Right cardiac atrium (tissue), 5 donors: ENCODE measurements at places on chromosomes 4 and X.

GRCh38 chr4:7254736-7255487 lies 62.6 kb downstream of the SORCS2 start:
- DNase-seq = no peak

- DNase-seq = no peak
Measured at GRCh38 chrX:111007238-111007637, 88.8 kb upstream of the PAK3 start.

DNA sequence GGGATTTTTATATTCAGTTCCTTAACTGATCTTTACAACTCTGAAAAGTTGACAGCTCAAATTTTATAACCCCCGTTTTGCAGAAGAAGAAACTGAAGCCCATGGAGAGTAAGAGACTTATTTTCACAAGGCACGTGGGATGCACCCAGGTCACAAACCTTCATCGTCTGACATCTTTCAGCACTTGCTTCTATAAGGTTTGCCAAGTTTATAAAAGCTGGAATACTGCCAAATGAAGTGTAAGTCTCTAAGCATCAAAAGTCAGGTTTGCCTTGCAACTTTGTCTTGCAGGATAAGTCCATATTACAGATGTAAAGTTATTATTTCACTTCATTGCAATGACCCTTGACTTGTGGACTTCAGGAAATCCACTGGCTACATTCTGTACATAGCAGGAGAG lies 6.3 kb upstream of the KCNIP4 start:
- DNase-seq = no peak

- no peak for DNase-seq
Measured at GRCh38 chr4:101126059-101126458, 221.3 kb downstream of the PPP3CA start.

GRCh38 chrX:72121383-72121782 lies 10.3 kb downstream of the RTL5 start:
- peak; percentile 86 for DNase-seq

GRCh38 chrX:10106806-10107205 lies 50.0 kb upstream of the CLCN4 start:
- DNase-seq = no peak

- DNase-seq = no peak
Measured at GRCh38 chr4:31557437-31557836, 837.3 kb downstream of the PCDH7 start.

GRCh38 chrX:153526042-153526441 lies 8.6 kb downstream of the ATP2B3 start:
- DNase-seq = no peak

DNA sequence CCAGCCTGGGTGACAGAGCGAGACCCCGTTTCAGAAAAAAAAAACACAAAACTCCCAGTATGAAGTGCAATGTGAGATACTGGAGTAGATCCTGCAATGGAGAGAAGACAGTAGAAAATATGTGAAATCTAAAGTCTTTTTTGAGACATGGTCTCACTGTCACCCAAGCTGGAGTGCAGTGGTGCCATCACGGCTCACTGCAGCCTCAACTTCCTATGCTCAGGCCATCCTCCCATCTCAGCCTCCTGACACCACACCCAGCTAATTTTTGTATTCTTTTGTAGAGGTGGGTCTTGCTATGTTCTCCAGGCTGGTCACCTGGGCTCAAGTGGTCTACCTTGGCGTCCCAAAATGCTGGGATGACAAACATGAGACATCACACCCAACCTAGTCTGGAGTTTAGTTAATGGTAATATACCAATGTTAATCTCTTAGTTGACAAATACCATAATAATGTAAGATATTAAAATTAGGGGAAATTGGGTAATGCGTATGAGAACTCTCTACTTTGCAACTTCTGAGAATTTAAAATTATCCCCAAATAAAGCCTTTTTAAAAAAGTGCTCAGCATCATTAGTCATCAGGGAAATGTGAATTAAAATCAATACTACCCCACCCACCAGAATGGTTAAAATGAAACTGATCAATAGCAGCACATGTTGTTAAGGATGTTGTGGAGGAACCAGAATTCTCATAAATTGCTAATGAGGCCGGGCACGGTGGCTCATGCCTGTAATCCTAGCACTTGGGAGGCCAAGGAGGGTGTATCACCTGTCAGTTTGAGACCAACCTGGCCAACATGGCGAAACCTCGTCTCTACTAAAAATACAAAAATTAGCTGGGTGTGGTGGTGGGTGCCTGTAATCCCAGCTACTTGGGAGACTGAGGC lies 15.0 kb downstream of the RBMX start:
- DNase-seq = no peak

DNA sequence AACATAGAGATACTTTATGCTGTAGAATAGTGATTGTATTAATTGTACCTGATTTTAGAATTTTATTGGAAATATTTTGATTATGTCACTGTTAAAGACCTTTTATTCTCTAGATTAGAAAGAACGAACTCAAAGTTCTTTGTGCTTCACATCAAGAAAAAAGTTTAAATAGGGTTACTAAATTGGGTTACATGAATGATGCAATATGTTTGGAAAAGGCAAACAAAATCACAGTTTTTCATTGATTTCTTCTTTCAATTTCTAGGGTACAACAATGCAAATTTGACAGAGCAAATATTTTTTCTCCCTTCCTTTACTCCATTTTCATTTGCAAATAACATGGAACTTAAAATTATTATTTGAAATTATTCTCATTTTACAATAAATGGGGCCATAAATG lies 24.0 kb upstream of the ANKRD50 start:
- DNase-seq = no peak

- no peak for DNase-seq
Measured at GRCh38 chrX:19625612-19626011, 110.3 kb upstream of the MAP3K15 start.

GRCh38 chr4:80255329-80256095 lies 11.0 kb upstream of the FGF5 start:
- no peak for DNase-seq

GRCh38 chrX:137234651-137235402 lies 201.0 kb upstream of the GPR101 start:
- no peak for DNase-seq

DNA sequence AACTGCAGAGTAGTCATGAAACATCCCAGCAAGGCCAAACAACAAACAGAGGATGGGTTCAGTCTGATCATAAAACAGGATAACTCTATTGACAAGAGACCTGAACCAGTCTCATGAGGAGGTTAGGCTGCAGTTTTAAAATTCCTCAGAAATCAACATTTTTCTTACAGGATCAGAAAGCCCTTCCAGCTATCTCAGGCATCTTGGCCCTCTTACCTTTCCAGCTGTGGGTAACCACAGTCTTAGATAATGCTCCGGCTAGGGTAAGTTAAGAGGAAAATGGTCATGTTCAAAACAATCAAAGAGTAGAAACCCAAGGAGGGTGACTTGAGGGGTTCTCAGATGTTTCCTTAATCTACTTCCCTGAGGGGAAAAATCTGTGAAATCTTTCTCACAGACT lies 5.1 kb downstream of the CTSO start:
- DNase-seq = no peak

DNA sequence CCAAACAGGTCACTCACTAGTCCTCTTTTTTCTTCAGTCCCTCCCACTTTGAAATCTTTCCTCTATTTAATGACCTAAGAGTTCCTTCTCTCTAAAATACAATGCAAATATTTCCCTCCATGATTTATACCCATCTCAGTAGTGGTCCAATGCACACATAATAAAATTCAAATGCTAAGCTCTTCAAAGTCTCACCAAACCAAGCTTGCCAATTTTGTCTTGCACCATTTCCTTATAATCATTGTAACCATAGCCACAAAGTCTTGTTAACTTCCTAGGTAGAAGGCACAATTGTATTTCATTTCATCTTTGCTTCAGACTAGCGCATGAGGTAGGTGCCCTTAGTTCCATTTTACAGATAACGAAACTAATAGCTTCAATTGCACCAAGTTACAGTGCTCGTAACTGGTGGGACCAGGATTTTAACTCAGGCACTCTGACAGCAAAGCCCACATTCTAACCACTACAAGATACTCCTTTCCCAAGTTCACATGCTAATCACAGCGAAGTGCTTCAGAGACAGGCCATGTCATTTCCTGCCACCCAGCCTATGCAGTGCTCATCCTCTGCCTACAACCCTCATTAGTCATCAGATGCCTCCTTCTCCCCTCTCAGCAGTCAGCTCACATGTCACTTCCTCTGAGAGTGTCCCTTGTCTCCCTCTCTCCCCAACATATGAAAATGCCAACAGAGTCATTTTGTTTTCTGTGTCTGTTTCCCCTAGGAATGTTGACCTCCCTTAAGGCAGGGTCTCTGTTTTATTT lies 66.9 kb upstream of the PPARGC1A start:
- no peak for DNase-seq

GRCh38 chr4:25943312-25943711 lies 29.3 kb downstream of the SMIM20 start:
- DNase-seq = peak; percentile 62

DNA sequence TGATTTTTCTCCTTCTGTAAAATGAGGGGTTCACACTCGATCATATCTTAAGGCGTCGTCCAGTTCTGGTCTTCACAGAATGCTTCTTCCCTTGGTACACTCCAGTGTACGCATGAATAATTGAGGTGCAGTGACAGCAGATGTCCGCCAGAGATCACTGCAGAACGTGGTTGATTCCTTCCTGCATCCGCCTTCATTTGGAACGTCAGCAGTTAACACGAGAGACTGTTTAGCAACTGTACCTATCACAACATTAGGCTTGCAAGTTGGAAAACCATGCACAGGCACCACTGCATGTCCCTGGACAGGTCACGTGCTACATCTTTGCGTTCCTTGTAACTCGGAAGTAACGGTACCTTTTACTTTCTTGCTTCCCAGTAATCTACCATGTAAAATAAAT lies 66.0 kb upstream of the GEMIN8 start:
- DNase-seq = peak; percentile 19

- DNase-seq = no peak
Measured at GRCh38 chr4:545612-546011, 30.5 kb downstream of the TMEM271 start.

DNA sequence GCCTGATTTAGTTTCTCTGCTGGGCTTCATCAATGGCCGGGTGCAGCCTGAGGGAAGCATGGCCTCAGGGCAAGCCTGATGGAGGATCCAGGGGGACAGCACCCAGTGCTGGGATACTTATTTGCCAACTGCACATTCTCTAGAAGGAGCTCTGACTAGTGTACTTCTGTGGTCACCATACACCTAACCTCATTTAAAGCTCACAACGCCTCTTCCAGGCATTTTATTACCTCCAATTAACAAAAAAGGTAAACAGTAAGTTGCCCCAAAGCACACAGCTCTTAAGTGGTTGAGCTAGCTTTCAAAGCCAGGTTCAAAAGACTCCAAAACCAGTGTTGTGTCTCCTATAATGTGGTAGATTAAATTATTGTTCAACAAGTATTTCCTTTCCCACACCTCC lies 26.8 kb upstream of the ATXN3L start:
- no peak for DNase-seq

DNA sequence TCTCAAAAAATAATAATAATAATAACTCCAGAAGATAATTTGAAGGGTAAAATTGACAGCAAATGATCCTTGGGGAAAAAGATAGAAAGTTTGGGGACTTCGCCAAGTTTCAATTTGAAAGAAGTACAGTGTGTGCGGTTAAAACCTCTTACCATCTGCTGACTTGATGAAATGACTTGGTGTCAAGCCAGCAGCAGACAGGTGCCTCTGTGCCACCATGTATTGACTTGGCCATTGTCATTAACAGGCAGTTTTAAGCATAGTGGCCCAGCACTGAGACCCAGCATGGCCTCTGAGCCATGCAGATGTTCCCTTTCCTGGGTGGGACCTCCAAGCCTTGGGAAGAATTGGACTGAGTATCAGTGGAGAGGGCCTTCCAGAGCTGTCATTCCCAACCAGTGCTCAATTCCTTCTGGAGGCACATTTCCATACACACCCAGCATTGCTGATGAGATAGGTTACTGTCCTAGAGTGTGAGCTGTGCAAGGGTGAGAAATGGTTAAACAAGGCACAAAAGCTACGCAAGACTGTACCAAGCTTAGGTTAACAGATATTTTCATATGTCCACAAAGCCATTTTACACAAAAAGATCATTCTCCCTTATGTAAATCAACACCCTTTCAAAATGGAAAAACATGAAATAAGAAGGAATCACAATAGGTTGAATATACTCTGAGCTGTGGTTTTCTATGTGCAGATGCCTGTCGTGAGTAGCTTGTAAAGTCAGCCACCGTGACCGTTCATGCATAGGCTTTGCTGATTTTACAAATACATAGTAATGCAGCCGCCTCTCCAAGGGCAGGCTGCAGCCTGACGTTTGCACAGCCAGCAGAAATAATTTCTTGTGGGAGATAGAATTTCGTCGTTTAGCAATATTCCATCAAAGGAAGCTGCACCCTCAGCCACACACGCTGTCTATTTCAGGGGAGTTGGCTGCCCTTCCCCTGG lies 59.4 kb upstream of the FBXW7 start:
- DNase-seq = no peak

GRCh38 chrX:47366041-47366722 lies 4.2 kb upstream of the ZNF157 start:
- peak; percentile 85 for DNase-seq

GRCh38 chr4:4960574-4960973 lies 58.7 kb downstream of the CYTL1 start:
- no peak for DNase-seq

GRCh38 chr4:106314960-106315359 lies 1.0 kb downstream of the TBCK start:
- DNase-seq = no peak
